Pancreas (tissue), 10 donors: ENCODE measurements at places on chromosomes 6 and 20. TPM values are rescaled to one million over a fixed set of nuclear protein-coding genes. Genes with fewer than 3 reads are reported as not detected.

GRCh38 chr6:109791301-109791700 lies 100.2 kb downstream of the FIG4 start:
- H3K4me1 ChIP-seq = no peaks in the 10 kb centered on the region
- DNase-seq = no peak
- H3K27ac ChIP-seq = no peak overlapping the region
- H3K4me3 ChIP-seq = no peak overlapping the region
- H3K36me3 ChIP-seq = no peaks in the 10 kb centered on the region

Gene ZC2HC1B
- not detected for polyA plus RNA-seq

Gene BEND6
- polyA plus RNA-seq = 0.87 TPM

DNA sequence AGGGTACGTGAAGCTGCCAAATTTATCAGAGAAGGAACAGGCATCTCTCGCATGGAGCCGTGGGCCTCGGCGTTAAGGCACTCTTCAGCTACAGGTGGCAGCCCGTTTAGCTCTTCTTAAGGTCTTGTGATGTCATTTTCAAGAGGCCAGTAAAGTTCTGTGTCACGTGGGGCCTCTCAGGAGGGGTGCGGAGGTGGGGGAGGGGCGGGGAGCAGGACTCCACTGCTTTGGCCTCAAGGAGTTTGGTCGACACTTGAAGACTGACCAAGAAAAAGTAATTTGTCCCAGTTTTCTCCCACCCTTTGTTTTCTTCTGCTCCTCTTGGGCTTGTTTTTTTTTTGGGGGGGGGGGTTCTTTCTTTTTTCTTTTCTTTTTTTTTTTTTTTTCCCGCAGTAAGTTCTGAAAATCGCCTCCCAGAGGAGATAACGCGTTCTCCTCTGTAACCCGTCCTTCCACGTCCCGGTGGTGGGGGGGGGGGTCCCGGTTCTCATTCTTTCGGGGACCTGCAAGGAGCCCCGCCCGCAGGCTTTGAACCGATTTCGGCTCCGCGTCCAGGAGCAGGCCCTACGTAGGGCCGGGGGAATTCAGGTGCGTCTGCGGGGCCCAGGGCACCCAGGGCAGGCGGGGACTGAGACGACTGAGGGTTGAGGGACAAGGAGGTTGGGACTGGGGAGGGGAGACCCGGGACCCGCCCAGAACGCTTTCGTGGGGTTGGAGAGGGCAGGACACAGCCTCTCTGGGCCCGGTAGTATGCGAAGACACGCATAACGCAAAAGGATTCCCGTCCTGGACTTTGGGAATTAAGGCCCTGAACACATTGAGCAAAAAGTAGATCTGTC lies 26.0 kb downstream of the GPX6 start:
- no peak overlapping the region for H3K4me3 ChIP-seq
- H3K27ac ChIP-seq = no peak overlapping the region
- no peaks in the 10 kb centered on the region for H3K27me3 ChIP-seq
- DNase-seq = peak; percentile 32
- H3K36me3 ChIP-seq = no peaks in the 10 kb centered on the region

DNA sequence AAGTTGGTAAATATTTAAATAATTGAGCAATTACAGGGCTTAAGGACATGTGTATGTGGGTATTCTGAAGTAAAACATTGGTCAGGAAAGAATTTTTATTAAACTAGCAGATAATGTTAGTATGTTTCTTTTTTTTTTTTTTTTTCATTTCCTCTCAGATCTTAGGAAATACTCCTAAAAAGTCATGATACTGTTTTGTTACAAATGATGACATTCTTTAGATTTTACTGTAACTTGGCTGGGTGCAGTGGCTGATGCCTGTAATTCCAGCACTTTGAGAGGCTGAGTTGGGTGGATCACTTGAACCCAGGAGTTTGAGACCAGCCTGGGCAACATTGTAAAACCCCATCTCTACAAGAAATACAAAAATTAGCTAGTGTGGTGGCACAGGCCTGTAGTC lies 41.5 kb downstream of the CDC40 start:
- no peaks in the 10 kb centered on the region for H3K4me1 ChIP-seq
- peaks cover 26% of the 10 kb centered on the region for H3K36me3 ChIP-seq
- H3K27me3 ChIP-seq = no peaks in the 10 kb centered on the region
- no peak overlapping the region for H3K4me3 ChIP-seq

Gene SPTLC3
- polyA plus RNA-seq = 1.5 TPM

GRCh38 chr20:34531608-34532265 lies 15.5 kb downstream of the DYNLRB1 start:
- no peak overlapping the region for H3K27ac ChIP-seq
- H3K4me1 ChIP-seq = no peaks in the 10 kb centered on the region
- no peak overlapping the region for H3K4me3 ChIP-seq
- H3K36me3 ChIP-seq = peaks cover 3% of the 10 kb centered on the region
- H3K27me3 ChIP-seq = no peaks in the 10 kb centered on the region

DNA sequence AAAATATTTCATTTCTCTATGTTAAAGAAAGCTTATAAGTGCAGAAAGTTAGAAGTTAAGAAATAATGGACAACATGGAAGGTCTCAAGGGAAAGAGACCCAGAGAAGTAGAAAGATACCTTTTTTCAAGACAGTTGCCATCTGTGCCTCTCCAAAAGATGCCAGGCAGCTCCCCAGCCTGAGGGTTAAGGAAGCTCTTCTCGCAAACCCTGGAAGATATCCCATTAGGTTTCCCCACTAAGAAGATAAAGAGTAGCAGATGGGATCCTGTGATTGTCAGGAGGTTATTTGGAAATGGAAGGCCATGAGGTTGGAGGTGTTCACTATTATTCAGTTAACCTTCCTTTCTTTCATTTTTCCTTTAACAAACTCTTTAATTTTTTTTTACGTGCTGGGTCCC lies 110.1 kb upstream of the SIM1 start:
- no peak for DNase-seq
- peaks cover 5% of the 10 kb centered on the region for H3K36me3 ChIP-seq
- no peaks in the 10 kb centered on the region for H3K27me3 ChIP-seq
- H3K27ac ChIP-seq = no peak overlapping the region

Gene ARG1
- polyA plus RNA-seq = 1.2 TPM

- no peak overlapping the region for H3K27ac ChIP-seq
- H3K4me1 ChIP-seq = no peaks in the 10 kb centered on the region
- no peak for DNase-seq
- no peaks in the 10 kb centered on the region for H3K36me3 ChIP-seq
- no peaks in the 10 kb centered on the region for H3K27me3 ChIP-seq
These were observed 955.6 kb downstream of the TBC1D32 start for GRCh38 chr6:120378582-120379220.

Gene MDC1
- 28.0 TPM for polyA plus RNA-seq

Gene WFDC10B
- not detected for polyA plus RNA-seq

- no peaks in the 10 kb centered on the region for H3K27me3 ChIP-seq
- DNase-seq = no peak
- H3K27ac ChIP-seq = peak overlapping the region; percentile 63
- no peaks in the 10 kb centered on the region for H3K36me3 ChIP-seq
- H3K4me1 ChIP-seq = peaks cover 29% of the 10 kb centered on the region
These were observed 805 bp downstream of the MSH5 start for GRCh38 chr6:31740397-31741223.

- H3K36me3 ChIP-seq = no peaks in the 10 kb centered on the region
- H3K4me1 ChIP-seq = no peaks in the 10 kb centered on the region
- H3K27ac ChIP-seq = no peak overlapping the region
- DNase-seq = no peak
- H3K27me3 ChIP-seq = no peaks in the 10 kb centered on the region
These were observed 10.8 kb downstream of the CAGE1 start for GRCh38 chr6:7378740-7379139.

- no peaks in the 10 kb centered on the region for H3K4me1 ChIP-seq
- H3K27me3 ChIP-seq = no peaks in the 10 kb centered on the region
- H3K27ac ChIP-seq = no peak overlapping the region
- H3K36me3 ChIP-seq = no peaks in the 10 kb centered on the region
- H3K4me3 ChIP-seq = no peak overlapping the region
These were observed 168.2 kb downstream of the THBS2 start for GRCh38 chr6:169085466-169085865.

Gene KIF6
- 0.57 TPM for polyA plus RNA-seq

Gene FNDC11
- 0.27 TPM for polyA plus RNA-seq

DNA sequence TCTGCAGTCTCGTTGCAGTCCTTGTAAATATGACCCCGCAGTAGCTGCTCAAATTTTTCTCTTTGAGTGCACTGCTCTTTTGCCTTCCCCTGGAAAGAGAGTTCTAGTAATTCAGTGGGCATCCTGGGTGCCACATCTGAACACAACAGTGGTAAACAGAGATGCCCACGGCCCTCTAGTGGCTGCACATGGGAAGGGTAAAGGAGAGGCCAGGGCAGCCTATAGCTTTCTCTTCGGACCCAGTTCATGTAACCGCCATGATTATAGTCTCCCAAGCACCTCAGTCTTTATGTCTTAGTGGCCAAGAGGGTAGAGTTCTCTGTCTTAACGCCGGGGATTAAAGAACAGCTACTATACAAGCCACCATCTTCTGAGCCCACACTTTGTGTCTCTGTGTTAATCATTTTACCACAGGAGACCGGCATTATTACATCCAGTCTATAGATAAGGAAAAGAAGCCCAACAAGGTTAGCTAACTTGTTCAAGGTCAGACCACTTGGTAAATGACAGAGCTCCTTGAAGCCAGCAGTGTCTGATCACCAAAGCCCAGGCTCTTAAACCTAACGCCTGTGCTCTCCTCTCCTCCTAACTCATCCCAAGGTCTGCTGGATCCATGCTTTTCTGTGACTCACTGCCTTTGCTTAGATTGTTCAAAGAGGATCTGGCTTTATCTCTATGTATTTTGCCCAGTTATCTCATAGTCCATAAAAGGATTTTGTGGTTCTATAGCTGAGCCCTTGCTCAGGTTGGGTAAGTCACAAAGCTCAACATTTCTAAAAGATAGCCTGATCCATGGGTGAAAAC lies 81.8 kb downstream of the ISM1 start:
- H3K36me3 ChIP-seq = no peaks in the 10 kb centered on the region
- no peaks in the 10 kb centered on the region for H3K27me3 ChIP-seq
- no peak overlapping the region for H3K4me3 ChIP-seq
- DNase-seq = no peak
- no peak overlapping the region for H3K27ac ChIP-seq
- no peaks in the 10 kb centered on the region for H3K4me1 ChIP-seq

DNA sequence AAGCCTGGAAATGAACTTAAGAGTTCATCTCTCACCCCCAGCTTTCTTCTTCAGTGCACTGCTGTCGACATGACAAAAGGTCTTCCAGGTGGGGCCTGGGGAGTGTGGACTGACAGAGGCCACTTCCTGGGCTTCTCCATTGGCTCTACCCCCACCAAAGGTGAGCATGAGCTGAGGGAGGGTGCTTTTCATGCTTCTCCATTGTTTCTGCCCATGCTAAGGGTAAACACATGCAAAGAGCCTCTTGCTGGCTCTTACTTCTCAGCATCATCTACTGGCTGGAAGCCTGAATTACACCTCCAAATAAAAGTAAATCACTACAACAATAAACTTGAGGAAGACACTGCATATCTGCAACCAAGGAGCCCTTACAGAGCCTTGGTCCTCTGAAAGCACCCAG lies 227.2 kb downstream of the EPM2A start:
- no peaks in the 10 kb centered on the region for H3K36me3 ChIP-seq
- H3K4me1 ChIP-seq = no peaks in the 10 kb centered on the region
- H3K27ac ChIP-seq = no peak overlapping the region
- H3K4me3 ChIP-seq = no peak overlapping the region
- no peak for DNase-seq

- no peaks in the 10 kb centered on the region for H3K4me1 ChIP-seq
- no peaks in the 10 kb centered on the region for H3K36me3 ChIP-seq
- H3K27ac ChIP-seq = no peak overlapping the region
- no peak overlapping the region for H3K4me3 ChIP-seq
- no peaks in the 10 kb centered on the region for H3K27me3 ChIP-seq
- no peak for DNase-seq
These were observed 74.5 kb upstream of the SRSF6 start for GRCh38 chr20:43383026-43383795.

GRCh38 chr20:33005132-33005566 lies 916 bp upstream of the SUN5 start:
- no peaks in the 10 kb centered on the region for H3K4me1 ChIP-seq
- no peak overlapping the region for H3K27ac ChIP-seq
- no peaks in the 10 kb centered on the region for H3K36me3 ChIP-seq
- no peaks in the 10 kb centered on the region for H3K27me3 ChIP-seq

GRCh38 chr6:15280028-15280427 lies 34.2 kb downstream of the JARID2 start:
- DNase-seq = no peak
- peaks cover 20% of the 10 kb centered on the region for H3K4me1 ChIP-seq
- H3K4me3 ChIP-seq = no peak overlapping the region
- H3K36me3 ChIP-seq = no peaks in the 10 kb centered on the region
- H3K27ac ChIP-seq = no peak overlapping the region

Gene TEAD3
- 8.5 TPM for polyA plus RNA-seq

DNA sequence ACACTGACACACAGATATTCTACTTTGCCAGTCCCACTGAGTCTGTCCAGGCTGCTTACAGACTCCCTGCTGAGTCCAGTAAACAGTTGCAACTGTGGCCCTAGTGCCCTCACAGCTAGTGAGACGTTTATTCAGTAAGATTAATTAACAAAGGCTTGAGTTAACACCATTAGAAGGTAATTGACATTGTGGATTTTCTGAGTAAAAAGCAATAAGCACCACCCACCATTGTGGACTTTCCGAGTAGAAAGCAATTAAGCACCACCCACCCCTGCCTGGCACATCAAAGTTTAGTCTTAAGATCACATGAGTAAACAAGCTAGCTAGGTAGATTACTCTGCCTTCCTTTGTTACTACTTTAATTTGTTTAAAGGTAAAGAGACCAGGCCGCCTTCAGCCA lies 408.6 kb upstream of the IMPG1 start:
- no peaks in the 10 kb centered on the region for H3K27me3 ChIP-seq
- no peak overlapping the region for H3K27ac ChIP-seq
- no peak for DNase-seq
- H3K4me3 ChIP-seq = no peak overlapping the region
- H3K36me3 ChIP-seq = no peaks in the 10 kb centered on the region
- H3K4me1 ChIP-seq = no peaks in the 10 kb centered on the region

DNA sequence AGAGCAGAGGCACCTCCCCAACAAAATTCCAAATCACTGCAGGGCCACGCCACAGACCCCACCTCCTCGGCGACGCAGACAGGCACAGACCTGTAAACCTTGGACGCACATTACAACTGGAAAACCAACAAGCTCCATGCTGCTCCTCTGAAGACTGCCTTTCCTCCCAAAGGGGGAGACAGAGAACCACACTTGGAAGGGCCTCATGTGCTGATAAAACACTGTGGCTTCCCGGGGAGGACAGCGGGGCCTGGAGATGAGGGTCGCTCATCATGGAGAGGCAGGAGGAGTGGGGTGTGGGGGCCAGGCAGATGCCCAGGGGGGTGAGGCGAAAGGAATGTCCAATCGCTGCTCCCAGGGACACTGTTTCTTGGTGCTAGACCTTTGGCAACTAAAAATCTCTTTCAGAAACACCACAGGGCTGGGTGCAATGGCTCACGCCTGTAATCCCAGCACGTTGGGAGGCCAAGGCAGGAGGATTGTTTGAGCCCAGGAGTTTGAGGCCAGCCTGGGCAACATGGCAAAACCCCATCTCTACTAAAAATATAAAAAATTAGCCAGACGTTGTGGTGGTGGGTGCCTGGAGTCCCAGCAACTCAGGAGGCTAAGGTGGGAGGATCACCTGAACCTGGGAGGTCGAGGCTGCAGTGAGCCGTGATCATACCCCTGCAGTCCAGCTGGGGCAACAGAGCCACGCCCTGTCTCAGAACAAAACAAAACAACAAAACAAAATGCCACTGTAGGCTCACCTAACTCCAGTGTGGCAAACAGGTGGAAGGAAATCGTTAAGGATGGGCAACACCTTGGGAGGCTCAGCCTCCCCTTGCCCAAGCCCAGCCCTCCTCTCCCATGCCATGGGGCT lies 53.8 kb downstream of the ABHD12 start:
- peaks cover 41% of the 10 kb centered on the region for H3K4me1 ChIP-seq
- peak overlapping the region; percentile 22 for H3K4me3 ChIP-seq
- peak; percentile 49 for DNase-seq
- H3K27me3 ChIP-seq = no peaks in the 10 kb centered on the region
- H3K36me3 ChIP-seq = no peaks in the 10 kb centered on the region
